ENCODE measurements at places on chromosomes 5 and 9.

GRCh38 chr9:22175972-22176545 lies 167.0 kb upstream of the CDKN2B start:
- DNase-seq: no peak

DNA sequence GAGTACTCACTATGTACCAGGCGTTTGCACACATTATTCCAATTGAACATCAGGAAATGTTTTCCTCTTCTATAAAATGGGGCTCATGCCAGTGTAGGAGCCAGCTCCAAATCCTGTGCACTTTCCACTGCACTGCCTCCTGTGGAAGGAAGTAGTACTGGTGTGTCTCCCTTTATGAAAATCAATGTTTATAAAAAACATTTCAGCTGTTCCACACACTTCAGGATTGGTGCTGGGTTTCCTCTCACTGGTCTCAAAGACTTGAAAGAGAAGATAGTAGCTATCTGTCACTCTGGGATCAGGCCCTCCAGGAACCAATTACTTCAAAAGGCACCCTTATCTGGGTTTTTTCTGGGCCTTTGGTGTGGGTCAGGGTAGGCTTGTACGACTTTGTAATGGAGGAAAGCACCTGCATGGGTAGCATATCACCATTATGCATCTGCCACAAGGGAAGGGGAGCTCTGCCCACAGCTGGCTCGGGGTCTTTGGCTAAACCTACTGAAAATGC lies 32.5 kb downstream of the RAB14 start:
- DNase-seq: no peak

GRCh38 chr5:153797484-153797883 lies 241.2 kb downstream of the FAM114A2 start:
- no peak for DNase-seq

DNA sequence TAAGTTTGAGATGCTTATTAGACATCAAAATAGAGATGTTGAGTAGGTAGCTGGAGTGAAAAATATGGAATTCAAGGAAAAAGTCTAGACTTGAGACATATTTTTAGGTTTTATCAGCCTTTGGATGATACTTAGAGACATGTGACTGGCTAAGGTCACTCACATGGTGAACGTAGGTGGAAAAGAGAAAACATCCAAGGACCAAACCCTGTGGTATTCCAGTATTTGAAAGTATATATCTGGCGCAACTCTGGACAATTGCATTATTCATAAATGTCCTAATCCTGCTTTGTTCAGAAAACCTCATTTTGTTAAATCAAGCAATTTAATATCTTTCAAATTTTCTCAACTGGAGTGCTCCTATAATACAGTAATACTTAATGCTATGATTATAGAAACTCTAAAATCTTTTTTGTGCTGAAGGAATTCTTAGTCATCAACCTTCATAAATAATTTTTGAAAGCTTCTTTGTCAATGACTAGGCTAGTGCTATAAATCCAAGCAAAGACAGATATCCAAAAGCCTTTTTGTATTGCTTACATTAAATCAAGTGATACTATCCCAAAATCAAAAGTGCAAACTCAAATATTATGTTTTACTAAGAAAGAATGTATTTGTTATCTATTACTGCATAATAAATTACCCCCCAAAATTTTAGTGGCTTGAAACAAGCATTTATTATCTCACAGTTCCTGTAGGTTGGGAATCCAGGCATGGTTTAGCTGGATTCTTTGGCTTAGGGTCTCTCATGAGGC lies 452.0 kb downstream of the ENC1 start:
- DNase-seq: no peak

GRCh38 chr9:109883623-109884022 lies 103.6 kb downstream of the PALM2AKAP2 start:
- no peak for DNase-seq

- no peak for DNase-seq
These were observed 1.3 kb downstream of the MARVELD2 start for GRCh38 chr5:69416180-69416579.

GRCh38 chr9:93818237-93818636 lies 136.9 kb downstream of the BARX1 start:
- DNase-seq: no peak

GRCh38 chr5:68170826-68171558 lies 44.6 kb upstream of the PIK3R1 start:
- DNase-seq: peak; percentile 11

DNA sequence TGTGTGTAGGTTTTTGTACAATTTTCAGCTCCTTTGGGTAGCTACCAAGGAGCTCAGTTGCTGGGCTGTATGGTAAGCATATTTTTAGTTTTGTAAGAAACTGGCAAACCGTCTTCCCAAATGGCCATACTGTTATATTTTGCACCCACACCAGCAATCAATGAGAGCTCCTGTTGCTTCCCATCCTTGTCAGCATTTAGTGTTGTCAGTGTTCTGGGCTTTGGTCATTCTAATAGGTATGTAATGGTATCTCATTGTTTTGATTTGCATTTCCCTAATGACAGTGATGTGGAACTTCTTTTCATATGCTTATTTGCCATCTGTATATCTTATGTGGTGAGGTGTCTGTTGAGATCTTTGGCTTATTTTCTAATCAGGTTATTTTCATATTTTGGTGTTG lies 320.1 kb downstream of the MLLT3 start:
- no peak for DNase-seq

- peak; percentile 18 for DNase-seq
These were observed 187.1 kb upstream of the BRINP1 start for GRCh38 chr9:119556129-119556875.

GRCh38 chr5:93886917-93887361 lies 145.5 kb upstream of the POU5F2 start:
- DNase-seq: peak; percentile 21

- peak; percentile 15 for DNase-seq
These were observed 510.2 kb downstream of the PRELID2 start for GRCh38 chr5:145324767-145325479.

- no peak for DNase-seq
These were observed 102.9 kb upstream of the RAD23B start for GRCh38 chr9:107180206-107180605.

DNA sequence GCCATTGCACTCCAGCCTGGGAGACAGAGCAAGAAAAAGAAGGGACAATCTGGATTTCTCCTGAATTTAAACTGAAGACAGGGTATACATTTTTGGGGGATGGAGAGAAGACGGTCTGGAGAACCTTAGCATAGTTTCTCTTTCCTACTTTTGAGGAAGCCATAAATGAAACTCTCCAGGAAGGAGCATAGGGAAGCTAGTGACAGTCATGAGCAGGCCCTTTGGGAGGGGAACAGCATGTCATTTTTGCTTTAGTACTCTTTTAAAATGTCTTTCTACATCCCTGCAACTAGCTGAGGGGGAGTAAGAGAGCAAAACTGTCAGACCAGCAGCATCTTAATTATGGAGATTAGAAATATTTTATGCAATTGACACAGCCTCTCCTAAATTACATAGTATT lies 8.2 kb upstream of the SLC44A1 start:
- DNase-seq: no peak

GRCh38 chr9:116286297-116286696 lies 132.7 kb downstream of the PAPPA start:
- DNase-seq: no peak

- peak; percentile 98 for DNase-seq
These were observed 141.4 kb downstream of the AOPEP start for GRCh38 chr9:94867842-94868312.

DNA sequence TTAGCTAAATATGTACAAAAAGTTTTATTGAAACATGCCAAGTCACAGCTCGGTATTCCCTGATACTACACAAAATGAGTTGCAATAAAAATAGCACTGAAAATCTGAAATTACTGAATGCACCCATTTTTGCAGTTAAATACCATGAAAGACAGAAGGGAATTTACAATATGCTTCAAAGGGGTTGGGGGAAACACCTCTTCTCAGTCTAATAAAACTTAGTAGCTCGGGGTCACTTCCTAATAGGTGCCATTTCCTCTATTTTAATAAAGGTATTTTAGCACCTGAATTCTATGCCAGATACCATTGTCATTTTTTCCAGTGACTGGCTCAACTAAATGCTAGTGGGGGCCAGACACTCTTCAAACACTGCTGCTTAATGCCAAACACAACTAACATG lies 204.1 kb upstream of the MEF2C start:
- DNase-seq: no peak

- DNase-seq: peak; percentile 56
These were observed 145.7 kb upstream of the SMIM23 start for GRCh38 chr5:171639966-171640365.

GRCh38 chr5:133602835-133603380 lies 9.4 kb downstream of the FSTL4 start:
- DNase-seq: no peak

GRCh38 chr9:90464978-90465377 lies 177.6 kb downstream of the DIRAS2 start:
- DNase-seq: no peak

GRCh38 chr5:127344931-127345330 lies 54.3 kb downstream of the MEGF10 start:
- DNase-seq: no peak

DNA sequence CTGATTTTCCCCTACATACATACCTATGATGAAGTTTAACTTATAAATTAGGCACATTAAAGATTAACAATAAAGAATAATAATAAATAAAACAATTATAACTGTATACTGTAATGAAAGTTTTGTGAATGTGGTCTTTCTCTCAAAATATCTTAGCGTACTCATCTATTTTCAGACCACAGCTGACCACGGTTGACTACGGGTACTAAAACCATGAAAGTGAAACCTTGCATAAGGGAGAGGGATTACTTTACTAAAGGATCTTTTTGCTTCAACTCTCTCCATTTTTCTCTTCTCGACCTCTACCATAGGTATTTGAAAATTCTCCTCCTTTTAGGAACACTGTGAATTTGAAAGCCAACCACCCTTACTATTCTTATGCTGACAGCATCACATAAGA lies 475.5 kb downstream of the CETN3 start:
- no peak for DNase-seq

DNA sequence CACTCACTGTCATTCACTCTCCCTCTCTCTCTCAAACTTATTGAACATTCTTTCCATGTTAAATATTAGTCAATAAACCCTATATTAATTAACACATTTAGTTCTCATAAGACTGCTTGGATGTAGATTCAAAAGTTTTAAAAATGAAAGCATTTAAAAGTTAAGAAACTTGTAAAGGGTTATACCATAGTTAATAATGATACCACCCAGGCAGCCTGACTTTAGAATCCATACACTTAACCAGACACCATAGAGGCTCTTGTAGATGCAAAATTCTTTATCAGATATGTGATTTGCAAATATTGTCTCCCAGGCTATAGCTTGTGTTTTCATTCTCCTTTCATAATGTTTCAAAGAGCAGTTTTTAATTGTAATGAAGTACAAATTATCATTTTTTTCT lies 335.8 kb upstream of the ACTBL2 start:
- no peak for DNase-seq

- DNase-seq: no peak
These were observed 54.1 kb upstream of the PDE8B start for GRCh38 chr5:77156379-77156778.

GRCh38 chr9:14051419-14051818 lies 262.5 kb downstream of the NFIB start:
- no peak for DNase-seq

- no peak for DNase-seq
These were observed 73.0 kb downstream of the KIF24 start for GRCh38 chr9:34256104-34256503.

GRCh38 chr5:94181895-94182294 lies 436.5 kb downstream of the KIAA0825 start:
- peak; percentile 24 for DNase-seq

DNA sequence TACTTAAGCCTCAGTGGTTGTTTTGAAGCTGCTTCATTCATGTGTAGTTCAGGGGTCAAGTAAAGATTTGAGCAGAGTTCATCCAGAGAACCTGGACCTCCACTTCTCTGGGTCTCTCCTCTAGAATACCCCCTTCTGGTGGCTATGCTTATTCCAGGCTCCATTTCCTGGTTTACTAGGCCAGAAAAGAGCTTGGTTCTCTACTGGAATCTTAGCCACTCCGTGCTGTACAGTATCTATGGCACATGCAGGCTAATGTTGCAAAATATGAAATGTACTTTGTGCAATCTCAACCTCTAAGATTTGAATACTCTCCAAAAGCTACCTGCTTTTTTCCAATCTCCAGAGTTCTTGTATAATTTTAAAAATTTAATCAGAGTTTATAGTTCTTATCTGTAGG lies 17.4 kb upstream of the ZCCHC9 start:
- no peak for DNase-seq

- peak; percentile 91 for DNase-seq
These were observed 166.8 kb downstream of the NNT start for GRCh38 chr5:43769571-43770355.

DNA sequence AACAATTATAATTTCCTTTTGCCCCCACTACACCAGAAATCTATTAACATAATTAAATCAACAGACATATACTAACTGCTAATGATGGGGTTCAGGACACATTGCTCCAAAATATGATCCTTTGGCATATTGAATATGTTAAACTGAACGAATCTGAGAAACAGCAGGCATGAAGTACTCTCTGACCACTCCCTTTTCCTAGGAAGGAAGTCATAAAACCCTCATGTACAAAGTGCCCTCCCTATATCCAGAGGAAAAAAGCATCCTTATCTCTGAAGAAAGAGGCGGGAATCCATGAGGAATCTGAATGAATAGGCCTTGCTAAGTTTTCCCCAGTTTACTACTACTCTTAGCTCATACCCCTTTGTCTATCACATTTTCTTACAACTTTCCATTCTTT lies 67.9 kb downstream of the ADAMTS6 start:
- no peak for DNase-seq

- DNase-seq: no peak
These were observed 32.5 kb upstream of the SCAMP1 start for GRCh38 chr5:78327761-78328510.

DNA sequence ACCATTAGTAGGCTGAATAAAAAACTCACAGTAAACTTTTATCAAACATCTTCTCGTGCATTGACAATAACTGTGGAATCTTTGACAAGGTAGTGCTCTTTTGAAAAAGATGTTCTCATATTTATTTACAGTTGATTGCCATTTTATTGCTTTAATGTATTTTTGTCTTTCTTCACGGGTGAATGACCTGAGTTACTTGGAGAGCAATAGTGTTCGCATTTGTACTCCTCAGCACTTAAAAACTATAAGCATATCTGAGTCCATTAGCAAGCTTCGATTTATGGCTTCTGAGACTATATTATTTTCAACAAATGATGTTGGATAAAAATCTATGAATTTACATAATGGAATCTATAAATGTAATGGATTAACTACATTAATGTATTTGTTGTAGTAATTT lies 1012.3 kb downstream of the CDH9 start:
- no peak for DNase-seq
